Natural killer cell treated with Interleukin-12 subunit alpha and Interleukin-12 subunit beta and Interleukin-15 and Interleukin-18, amount 100 ng/mL, for 72 hours (primary cell): ENCODE measurements at places on chromosomes 3 and 15. TPM values are rescaled to one million over a fixed set of nuclear protein-coding genes. Genes with fewer than 3 reads are reported as not detected.

SMAD3 gene
- total RNA-seq, result 47.4 TPM

KCNMB2 gene
- not detected for total RNA-seq

C2CD4A gene
- not detected for total RNA-seq

ARL14 gene
- total RNA-seq, result not detected

GRK7 gene
- not detected for total RNA-seq

LDHAL6B gene
- total RNA-seq, result not detected

POPDC2 gene
- total RNA-seq, result 4.1 TPM

PPP1R14D gene
- not detected for total RNA-seq

ADAMTS9 gene
- total RNA-seq, result not detected

TMEM207 gene
- not detected for total RNA-seq

EFCC1 gene
- total RNA-seq, result 0.21 TPM

SPTBN5 gene
- total RNA-seq, result 2.4 TPM

THBS1 gene
- total RNA-seq, result 0.31 TPM

KLF15 gene
- total RNA-seq, result 0.26 TPM

ROPN1B gene
- not detected for total RNA-seq

ZBED2 gene
- total RNA-seq, result 70.2 TPM

TIMP4 gene
- not detected for total RNA-seq

TUSC7 gene
- not detected for total RNA-seq

RPUSD2 gene
- 14.3 TPM for total RNA-seq

PTPRG gene
- 0.93 TPM for total RNA-seq

LMOD3 gene
- not detected for total RNA-seq

SGO1 gene
- total RNA-seq, result 21.6 TPM

NEK4 gene
- total RNA-seq, result 52.7 TPM

PYGO1 gene
- total RNA-seq, result not detected

CRYBG3 gene
- total RNA-seq, result 1.1 TPM

MYEF2 gene
- total RNA-seq, result 16.4 TPM

LMLN gene
- 2.6 TPM for total RNA-seq

CCR3 gene
- 0.55 TPM for total RNA-seq

SCG3 gene
- not detected for total RNA-seq

SLC26A6 gene
- 62.4 TPM for total RNA-seq

SLC12A8 gene
- 2.7 TPM for total RNA-seq

CCDC80 gene
- 0.28 TPM for total RNA-seq

VGLL3 gene
- total RNA-seq, result not detected

EOMES gene
- 270 TPM for total RNA-seq

CADPS gene
- not detected for total RNA-seq

CASR gene
- not detected for total RNA-seq

SPTSSB gene
- not detected for total RNA-seq

SLC22A13 gene
- 1.3 TPM for total RNA-seq

CALML4 gene
- 18.7 TPM for total RNA-seq

RPL35A gene
- total RNA-seq, result 683 TPM

P2RY13 gene
- total RNA-seq, result not detected

COL6A5 gene
- not detected for total RNA-seq
